ENCODE measurements at places on chromosomes 6 and 20.

DNA sequence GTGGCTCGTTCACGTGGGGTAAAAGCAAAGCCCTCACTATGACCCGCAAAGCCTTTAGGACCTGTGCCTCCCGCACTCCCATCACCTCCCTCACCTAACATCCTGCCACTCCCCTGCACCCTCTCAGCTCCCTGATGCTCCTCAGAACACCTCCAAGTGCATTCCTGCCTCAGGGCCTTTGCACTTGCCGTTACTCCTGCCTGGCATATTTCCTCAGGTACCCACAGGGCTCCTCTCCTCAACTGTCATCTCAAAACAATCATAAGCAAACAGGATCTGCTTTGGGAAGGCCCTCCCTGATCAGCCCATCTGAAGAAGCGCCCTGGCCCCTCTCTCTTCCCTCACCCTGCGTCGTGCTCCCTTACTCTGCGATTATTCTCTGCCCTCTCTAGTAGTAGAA lies 49.1 kb downstream of the FGD2 start:
- DNase-seq: no peak

- no peak for DNase-seq
Measured at GRCh38 chr6:5172897-5173474, 87.8 kb downstream of the LYRM4 start.

DNA sequence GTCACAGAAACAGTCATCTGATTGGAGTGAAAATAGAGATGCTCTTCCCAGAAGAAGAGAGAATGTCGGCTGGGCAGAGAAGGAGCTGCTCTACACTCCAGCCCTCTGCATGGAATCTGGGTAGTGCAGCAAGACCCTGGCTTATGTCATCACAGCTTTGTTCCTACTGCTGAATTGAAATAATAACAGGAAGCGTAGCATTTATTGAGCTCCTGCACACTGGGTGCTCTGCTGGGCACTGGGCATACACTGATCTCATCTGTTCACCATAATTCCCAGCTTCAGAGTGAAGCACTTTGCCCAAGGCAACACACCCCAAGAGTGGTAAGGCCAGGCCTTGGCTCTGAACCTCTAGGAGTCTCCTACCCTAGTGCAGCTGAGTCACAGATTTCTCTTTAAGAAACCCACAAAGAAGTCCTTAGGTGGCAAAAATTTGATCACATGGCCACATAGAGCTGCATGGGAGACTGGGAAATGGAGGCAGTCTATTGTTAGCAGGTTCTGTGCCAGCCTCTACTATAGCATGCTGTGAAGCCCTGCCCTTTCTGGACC lies 3.9 kb upstream of the SDCBP2 start:
- DNase-seq: no peak

- no peak for DNase-seq
Measured at GRCh38 chr6:147755999-147756398, 247.5 kb downstream of the SAMD5 start.

DNA sequence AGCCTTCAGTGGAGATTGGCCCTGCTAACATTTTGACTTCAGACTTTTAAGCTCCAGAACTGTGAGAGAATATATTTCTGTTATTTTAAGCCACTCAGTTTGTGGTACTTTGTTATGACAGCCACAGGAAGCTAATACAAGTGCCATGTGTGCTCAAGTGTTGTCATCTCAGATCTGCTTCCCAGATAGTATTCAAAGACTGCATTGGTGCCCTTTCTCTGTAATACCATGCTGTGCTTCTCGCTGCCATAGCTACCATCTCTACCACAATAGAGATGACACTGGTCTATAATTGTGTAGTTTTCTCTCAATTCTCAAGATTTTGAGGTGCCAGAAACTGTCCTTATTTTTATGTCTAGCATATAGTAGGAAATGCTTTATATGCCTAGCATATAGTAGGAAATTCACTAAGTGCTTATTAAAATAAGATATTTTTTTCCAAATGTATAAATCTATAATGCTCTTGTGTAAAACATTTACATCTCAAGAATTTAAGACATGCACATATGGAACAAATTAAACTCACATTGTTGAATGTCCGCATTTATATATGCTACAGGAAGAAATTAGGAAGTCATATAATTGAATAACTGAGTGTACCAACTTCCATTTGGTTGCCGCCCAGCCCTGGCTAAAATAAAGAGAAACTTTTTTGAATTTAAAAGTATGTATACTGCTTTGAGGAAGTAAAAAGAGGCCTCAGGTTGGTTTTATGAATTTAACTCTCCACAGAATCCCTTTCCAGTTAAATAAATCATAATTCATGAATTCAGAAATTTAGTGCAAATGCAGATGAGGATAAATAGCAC lies 77.6 kb downstream of the TPBG start:
- no peak for DNase-seq

DNA sequence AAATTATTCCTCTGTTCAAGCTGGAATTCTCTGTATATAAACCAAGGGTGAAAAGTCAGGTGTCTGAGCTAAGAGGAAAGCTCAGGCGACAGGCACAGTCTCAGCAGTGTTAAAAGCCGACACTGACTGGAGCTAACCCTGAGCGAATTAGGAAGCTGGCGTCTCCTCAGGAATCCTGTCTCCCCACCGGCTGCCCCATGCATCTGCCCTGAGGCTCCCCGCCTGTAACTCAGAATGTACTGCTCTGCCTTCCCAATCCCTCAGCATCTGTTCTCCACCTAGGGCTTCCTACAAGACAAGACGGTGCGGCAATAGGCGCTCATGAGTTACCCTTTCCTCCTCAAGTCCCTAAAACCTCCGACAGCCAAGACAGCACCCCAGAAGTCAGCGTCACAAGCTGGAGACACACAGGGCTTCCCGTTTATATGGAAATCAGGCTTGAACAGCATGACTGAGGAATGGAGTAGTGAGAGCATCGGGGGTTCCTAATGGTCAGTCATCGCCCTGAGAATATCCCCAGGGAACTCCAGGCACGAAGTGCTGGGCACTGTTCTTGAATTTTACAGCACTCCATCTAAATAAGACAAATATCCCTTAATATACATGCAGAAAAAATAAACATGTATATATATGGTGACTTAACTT lies 33.5 kb downstream of the WDR27 start:
- no peak for DNase-seq
